Psoas muscle (tissue), 8 donors: ENCODE measurements at places on chromosomes 6 and 20.

- no peak for DNase-seq
- no peaks in the 10 kb centered on the region for H3K36me3 ChIP-seq
- H3K27me3 ChIP-seq: no peaks in the 10 kb centered on the region
Observed at GRCh38 chr20:40648210-40649072, 40.6 kb downstream of the MAFB start.

- no peak overlapping the region for H3K27ac ChIP-seq
- no peaks in the 10 kb centered on the region for H3K27me3 ChIP-seq
- H3K4me1 ChIP-seq: no peaks in the 10 kb centered on the region
- H3K4me3 ChIP-seq: no peak overlapping the region
- no peak for DNase-seq
Observed at GRCh38 chr6:106694343-106694742, 65.0 kb downstream of the QRSL1 start.

DNA sequence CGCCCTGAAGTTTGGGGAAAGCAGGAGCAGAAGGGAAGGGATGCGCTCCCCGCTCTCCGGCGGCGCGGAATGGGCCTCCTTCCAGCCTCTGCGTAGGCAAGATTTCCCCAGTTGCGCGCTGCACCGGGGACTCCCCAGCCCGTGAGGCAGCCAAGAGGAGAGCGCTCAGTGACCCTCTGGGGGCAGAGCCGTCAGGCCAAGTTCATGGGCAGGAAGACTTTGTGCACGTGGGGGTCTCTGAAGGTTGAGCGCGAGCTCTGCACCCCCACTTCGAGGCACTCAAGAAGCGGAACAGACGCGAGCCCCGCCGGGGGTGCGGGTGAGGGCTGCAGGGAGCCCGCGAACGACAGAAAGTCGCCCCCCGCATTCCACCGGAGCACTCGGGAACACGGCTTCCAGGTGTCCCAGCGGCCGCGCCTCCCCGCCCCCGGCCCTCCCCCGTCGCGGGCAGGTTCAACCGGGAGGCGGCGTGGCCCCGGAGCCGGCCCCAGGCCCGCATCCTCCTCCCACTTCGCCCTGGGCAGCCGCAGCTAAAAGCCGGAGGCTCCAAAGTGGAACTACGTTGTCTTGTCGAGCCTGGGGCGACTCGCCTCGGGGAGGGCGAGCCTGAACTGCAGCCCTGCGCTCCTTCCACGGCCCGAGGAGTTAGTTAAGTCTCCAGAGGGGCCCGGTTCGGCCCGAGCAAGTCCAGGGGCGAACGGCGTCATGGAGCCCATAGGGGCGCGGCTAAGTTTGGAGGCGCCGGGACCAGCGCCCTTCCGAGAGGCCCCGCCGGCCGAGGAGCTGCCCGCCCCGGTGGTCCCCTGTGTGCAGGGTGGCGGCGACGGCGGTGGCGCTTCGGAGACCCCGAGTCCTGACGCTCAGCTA, at the start of gene PPP1R3G:
TSS of gene PPP1R3G (plus strand) at position 561 of the 867 bp plus-strand sequence. CDS start at position 706, 145 bp downstream.
- peak; percentile 67 for DNase-seq
- H3K4me1 ChIP-seq: peaks cover 3% of the 10 kb centered on the region
- peaks cover 5% of the 10 kb centered on the region for H3K27me3 ChIP-seq
- H3K27ac ChIP-seq: peak within 1 kb of the TSS; percentile 71

DNA sequence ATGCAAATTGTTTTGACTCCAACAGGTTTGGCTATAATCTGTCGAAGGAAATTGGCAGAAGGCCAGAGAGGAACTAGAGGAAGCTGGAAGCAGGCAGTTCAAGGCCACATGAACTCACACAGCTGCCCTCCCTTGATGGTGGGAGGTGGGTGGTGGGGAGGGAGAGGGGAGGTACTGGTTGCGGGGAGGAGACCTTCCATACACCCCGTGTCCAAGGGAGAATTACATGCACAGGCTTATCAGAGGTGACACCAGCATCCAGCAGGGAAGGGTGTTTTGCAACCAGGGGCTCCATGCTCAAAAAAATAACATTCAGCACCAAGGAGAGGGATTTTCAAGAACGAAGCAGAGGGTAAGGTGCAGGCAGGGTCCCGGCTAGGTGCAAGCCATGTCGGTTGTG, 9.1 kb downstream of the PRND start:
- no peak overlapping the region for H3K27ac ChIP-seq
- H3K27me3 ChIP-seq: no peaks in the 10 kb centered on the region
- no peak for DNase-seq
- no peaks in the 10 kb centered on the region for H3K36me3 ChIP-seq

GRCh38 chr20:46307139-46307998, 929 bp downstream of the CDH22 start:
- H3K4me1 ChIP-seq: no peaks in the 10 kb centered on the region
- H3K36me3 ChIP-seq: no peaks in the 10 kb centered on the region
- no peak overlapping the region for H3K27ac ChIP-seq
- peak overlapping the region; percentile 63 for H3K4me3 ChIP-seq
- DNase-seq: peak; percentile 57

DNA sequence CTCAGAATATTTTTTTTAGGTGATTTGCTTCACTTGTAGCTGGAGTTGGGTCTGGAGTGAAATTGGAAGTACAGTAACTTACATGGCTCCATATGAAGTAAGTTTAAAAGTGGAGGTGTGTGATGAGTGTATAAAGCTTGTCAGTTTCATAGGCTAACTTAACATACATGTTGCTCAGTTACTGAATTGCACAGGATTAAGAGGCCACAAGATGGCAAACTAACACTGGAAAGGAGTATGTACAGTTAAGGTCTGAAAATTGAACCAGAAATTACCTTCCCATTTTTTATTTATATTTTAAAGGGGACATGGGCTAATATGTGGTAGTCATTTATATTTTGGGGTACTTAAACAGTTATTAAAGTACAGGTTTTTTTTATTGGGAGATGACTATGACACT, 45.3 kb upstream of the SMIM8 start:
- H3K27ac ChIP-seq: no peak overlapping the region
- H3K4me3 ChIP-seq: no peak overlapping the region
- H3K36me3 ChIP-seq: no peaks in the 10 kb centered on the region
- no peaks in the 10 kb centered on the region for H3K4me1 ChIP-seq

DNA sequence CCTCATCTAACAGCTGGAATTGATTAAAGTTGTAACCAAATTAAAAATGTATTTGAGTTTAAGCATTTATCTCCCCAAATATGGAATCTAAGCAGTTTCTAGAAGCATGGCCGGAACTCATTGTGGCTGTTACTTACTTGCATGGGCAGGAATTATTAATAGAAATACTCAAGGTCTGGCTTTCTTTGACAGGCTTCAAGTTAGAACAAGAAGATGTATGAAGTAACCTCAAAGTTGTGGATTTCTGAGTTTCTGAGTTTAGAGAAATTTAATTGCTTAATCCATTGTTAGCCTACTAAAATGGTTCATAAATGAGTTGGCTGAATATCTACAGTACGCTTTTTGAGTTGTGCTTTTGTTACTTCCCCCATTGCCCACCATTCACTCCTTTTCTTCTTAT, 7.7 kb downstream of the CARMIL1 start:
- H3K27ac ChIP-seq: no peak overlapping the region
- no peaks in the 10 kb centered on the region for H3K4me1 ChIP-seq
- no peaks in the 10 kb centered on the region for H3K27me3 ChIP-seq

DNA sequence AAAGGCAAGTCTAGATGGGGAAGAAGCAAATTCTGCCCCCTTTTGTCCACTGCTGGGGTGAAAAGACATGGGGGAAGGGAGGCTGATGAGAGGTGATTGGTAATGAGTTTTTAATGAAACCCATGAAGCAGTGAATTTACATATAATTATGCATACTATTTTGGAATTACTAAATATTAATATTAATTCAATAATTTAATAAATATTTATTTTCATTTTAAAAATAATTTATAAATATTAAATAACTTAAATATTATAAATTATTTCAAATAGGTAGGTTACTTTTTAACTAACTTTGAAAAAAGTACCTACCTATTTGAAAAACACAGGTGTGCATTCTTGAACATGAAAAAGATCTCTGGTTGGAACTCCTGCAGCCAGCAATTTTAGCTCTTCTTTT, 138.1 kb upstream of the GPR6 start:
- DNase-seq: no peak
- no peak overlapping the region for H3K27ac ChIP-seq
- H3K27me3 ChIP-seq: no peaks in the 10 kb centered on the region
- no peaks in the 10 kb centered on the region for H3K36me3 ChIP-seq
- no peaks in the 10 kb centered on the region for H3K4me1 ChIP-seq
- no peak overlapping the region for H3K4me3 ChIP-seq

DNA sequence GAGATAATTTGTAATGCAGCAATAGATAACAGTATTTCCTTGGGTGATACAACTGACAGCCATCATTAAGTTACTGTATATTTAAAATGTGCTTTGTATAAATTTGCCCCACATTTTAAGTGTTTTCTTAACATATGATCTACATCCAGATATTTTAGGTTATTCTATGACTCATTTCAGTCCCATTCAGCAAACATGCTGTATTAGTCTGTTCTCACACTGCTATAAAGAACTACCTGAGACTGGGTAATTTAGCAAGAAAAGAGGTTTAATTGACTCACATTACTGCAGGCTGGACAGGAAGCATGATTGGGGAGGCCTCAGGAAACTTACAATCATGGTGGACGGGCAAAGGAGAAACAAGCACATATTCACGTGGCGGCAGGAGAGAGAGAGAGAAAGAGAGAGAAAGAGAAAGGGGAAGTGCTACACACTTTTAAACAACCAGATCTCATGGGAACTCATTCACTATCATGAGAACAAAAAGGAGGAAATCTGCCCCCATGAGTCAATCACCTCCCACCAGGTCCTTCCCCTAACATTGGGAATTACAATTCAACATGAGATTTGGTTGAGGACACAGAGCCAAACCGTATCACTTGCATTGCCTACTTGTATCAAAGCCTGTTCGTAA, 9.6 kb upstream of the CHD6 start:
- H3K4me3 ChIP-seq: no peak overlapping the region
- no peak for DNase-seq
- no peaks in the 10 kb centered on the region for H3K36me3 ChIP-seq
- H3K4me1 ChIP-seq: no peaks in the 10 kb centered on the region

DNA sequence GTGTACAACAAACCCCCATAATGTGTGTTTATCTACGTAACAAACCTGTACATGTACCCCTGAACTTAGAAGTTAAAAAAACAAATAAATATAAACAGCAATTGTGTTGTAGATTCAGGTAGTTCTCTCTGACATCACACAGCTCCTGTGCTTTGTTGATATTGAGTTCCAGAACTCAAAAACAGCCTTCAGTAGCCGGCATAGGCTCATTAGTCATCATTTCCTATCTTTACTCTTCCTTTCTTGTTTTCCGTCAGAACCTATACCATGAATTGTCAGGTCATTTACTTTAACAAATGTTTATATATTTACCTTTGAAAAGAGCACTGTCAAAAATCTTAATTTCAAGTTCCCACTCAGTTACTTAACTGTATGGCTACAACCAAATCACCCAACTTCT, 88.8 kb downstream of the ADTRP start:
- H3K27ac ChIP-seq: no peak overlapping the region
- DNase-seq: no peak
- no peak overlapping the region for H3K4me3 ChIP-seq
- no peaks in the 10 kb centered on the region for H3K27me3 ChIP-seq
- no peaks in the 10 kb centered on the region for H3K4me1 ChIP-seq
- H3K36me3 ChIP-seq: no peaks in the 10 kb centered on the region

DNA sequence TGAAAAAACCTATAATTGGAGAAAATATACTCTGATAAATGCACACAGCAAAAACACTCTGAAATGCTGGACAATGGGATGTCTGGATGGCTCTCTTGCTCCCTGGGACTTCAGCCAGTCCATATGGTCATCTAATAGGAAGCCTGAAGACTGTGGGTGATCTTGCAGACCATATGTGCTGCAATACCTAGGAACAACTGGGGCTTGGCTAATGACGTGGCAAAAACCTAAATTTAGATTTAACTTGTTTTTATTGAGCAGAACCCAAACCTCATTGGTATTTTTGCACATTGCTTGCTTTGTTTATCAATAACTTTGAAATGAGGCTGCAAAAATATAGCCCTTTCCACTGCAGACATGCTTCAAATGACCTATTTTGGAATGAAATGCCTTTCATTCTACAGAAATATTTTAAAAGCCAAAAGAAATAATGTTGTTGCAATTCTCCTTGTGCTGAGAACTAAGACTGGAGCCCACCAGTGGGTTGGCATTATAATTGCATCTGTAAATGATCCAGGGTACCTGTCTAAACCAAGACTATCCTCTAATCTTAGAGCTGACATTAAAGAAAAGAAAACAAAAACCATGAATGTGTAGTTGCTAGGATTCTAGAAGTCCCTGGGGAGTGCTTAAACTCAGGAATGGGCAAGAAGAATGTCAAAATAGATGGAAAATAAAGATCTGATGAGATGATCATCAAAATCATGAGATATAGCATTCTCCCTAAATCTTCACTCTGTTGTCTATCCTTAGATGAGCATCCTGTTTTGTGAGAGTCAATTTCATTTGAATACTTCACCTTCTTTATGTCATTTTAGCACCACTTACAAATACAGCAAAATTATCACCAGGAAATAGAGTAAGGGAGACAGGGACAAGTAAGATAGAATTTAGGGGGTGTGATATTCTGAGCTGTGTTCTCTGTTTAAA, 152.1 kb upstream of the RIMS1 start:
- no peaks in the 10 kb centered on the region for H3K36me3 ChIP-seq
- no peak for DNase-seq
- H3K4me1 ChIP-seq: no peaks in the 10 kb centered on the region
- H3K4me3 ChIP-seq: no peak overlapping the region
- H3K27ac ChIP-seq: no peak overlapping the region

- H3K27me3 ChIP-seq: no peaks in the 10 kb centered on the region
Observed at GRCh38 chr6:131226459-131227157, 91.3 kb downstream of the AKAP7 start.

- no peaks in the 10 kb centered on the region for H3K36me3 ChIP-seq
- H3K27ac ChIP-seq: no peak overlapping the region
- no peaks in the 10 kb centered on the region for H3K4me1 ChIP-seq
- H3K4me3 ChIP-seq: no peak overlapping the region
- no peaks in the 10 kb centered on the region for H3K27me3 ChIP-seq
Observed at GRCh38 chr20:11728937-11729336, 188.8 kb upstream of the BTBD3 start.

DNA sequence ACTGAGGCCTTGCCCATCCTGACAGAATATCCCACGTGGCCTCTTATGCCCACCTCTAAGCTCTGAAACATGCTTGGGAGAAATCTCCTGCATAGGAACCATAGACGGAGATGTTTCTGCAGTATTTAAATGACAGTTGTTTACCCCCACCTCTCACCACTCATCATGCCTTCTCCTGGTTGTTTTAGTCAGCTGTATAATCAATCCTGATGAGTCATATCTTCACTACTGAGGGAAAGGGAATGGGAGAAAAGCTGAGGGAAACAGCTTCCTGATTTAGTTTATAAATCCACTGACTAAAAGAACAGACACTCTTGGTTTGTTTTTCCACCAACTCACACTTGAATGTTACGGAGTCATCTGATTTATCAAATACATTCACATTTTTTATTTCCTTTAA, 113.2 kb upstream of the TENT5A start:
- no peaks in the 10 kb centered on the region for H3K36me3 ChIP-seq
- no peaks in the 10 kb centered on the region for H3K27me3 ChIP-seq
- no peak overlapping the region for H3K4me3 ChIP-seq
- DNase-seq: no peak
- H3K27ac ChIP-seq: no peak overlapping the region

- no peak for DNase-seq
- H3K36me3 ChIP-seq: no peaks in the 10 kb centered on the region
- H3K4me3 ChIP-seq: peak overlapping the region; percentile 88
- peak overlapping the region; percentile 89 for H3K27ac ChIP-seq
Observed at GRCh38 chr20:5608442-5609161, 141.6 kb upstream of the SHLD1 start.
